ENCODE measurements at places on chromosomes 2 and 18.

DNA sequence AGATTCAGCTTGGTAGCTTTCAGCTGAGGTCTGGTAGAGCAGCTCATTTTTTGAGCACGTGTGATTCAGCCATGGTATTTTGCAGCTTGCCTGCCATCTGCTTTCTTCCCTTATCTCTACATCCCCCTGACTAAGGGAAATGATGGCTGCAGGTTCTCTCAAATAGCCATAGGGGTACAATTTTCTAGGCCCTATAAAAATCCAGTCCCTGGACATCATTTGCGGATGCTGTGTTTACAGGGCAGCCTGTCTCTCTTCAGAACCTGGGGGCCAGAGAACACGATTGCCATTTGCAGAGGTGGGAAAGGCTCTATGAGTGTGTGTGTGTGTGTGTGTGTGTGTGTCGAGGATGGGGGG lies 442.7 kb upstream of the MEIS1 start:
- no peak for DNase-seq

DNA sequence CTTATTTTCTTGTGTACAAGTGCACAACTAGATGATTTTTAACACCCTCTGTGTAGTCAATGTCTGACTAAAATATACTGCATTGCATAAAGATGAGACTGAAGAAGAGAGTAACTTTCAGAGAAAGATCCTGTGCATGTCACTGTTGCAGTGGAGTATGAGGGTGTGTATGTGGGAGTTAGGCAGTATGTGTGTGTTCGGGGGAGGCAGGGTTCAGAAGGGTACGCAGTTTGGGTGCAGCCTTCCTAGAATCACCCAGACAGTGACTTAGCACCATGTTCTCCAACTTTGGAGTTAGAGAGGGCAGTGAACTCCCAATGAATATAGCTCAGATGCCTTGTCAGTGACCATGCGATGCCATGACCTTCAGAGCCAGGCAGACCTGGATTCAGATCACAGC lies 84.6 kb downstream of the LRATD1 start:
- DNase-seq, result no peak

GRCh38 chr2:22126978-22127377 lies 1003.2 kb downstream of the TDRD15 start:
- no peak for DNase-seq

GRCh38 chr2:16003809-16004208 lies 63.5 kb downstream of the MYCN start:
- DNase-seq, result no peak

All from Ammon's horn (tissue), 1 donor.